Tracheal epithelial cell (primary cell): ENCODE measurements at places on chromosomes 1 and 21. TPM values are rescaled to one million over a fixed set of nuclear protein-coding genes. Genes with fewer than 3 reads are reported as not detected.

The FCRL2 gene
- total RNA-seq: not detected in 2 replicates

The ZC3H12A gene
- total RNA-seq: 20.5 and 59.0 TPM in 2 replicates

The PIK3C2B gene
- total RNA-seq: 1.4 and 7.2 TPM in 2 replicates

The GUCA2A gene
- not detected in 2 replicates for total RNA-seq

The IVL gene
- 0.43 and 6.5 TPM in 2 replicates for total RNA-seq

The UBL4B gene
- not detected in 2 replicates for total RNA-seq

The MCOLN3 gene
- total RNA-seq: 1.3 and 4.8 TPM in 2 replicates

The LCE2C gene
- total RNA-seq: not detected in 2 replicates
